ENCODE measurements at places on chromosomes 6 and 20. TPM values are rescaled to one million over a fixed set of nuclear protein-coding genes. Genes with fewer than 3 reads are reported as not detected.

DNA sequence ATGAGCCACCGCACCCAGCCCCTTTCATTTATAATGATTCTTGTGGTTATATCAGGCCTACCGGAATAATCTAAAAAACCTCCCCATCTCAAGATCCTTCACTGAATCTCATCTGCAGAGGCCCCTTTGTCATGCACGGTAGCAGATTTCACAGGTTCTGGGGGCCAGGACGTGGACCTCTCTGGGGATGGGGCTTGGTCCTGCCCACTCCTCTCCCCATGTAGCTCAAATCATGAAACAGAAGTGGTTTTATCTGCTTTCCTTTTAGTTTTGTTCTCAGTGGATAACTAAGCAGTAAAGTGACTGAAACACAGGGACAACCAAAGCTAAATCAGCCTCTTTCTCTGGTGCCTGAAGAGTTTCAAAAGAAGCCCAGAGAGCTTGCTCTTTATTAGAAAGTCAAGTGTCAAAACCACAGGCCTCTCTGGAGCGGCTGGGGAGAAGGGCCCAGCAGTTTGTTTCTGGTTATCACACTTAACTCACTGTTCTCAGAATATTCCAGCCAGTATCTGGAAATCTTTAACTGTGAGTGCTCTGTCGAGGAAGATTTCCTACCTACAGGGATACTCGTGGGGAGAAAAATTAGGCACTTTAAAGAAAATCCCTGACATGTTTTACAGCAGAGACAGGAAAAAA is 60.6 kb upstream of the FAM184A start:
- no peak for DNase-seq

- no peak for DNase-seq
Measured at GRCh38 chr6:16163535-16164300, 34.8 kb downstream of the MYLIP start.

- no peak for DNase-seq
Measured at GRCh38 chr6:41428336-41428995, 93.1 kb downstream of the NCR2 start.

GRCh38 chr6:130683761-130684517 is 143.3 kb upstream of the SMLR1 start:
- DNase-seq: no peak

DNA sequence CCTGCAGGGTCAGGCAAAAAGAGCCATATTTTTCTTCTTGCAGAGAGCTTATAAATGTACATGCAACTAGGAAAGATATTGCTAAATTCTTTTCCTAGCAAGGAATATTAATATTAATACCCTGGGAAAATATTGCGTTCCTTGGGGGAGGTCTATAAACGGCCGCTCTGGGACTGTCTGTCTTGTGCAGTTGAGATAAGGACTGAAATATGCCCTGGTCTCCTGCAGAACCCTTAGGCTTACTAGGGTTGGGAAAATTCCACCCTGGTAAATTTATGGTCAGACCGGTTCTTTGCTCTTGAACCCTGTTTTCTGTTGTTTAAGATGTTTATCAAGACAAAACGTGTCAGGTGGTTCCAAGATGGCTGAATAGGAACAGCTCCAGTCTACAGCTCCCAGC is 121.3 kb upstream of the CARMIL1 start:
- DNase-seq: no peak

GRCh38 chr6:38783443-38784228 is 68.5 kb downstream of the DNAH8 start:
- DNase-seq: no peak

GRCh38 chr20:58012731-58013510 is 215.5 kb downstream of the ANKRD60 start:
- DNase-seq: peak; percentile 60

- no peak for DNase-seq
Measured at GRCh38 chr20:44648068-44648467, 3.4 kb downstream of the ADA start.

DACT2 gene
- 11.7 TPM for total RNA-seq

NHLRC1 gene
- 3.5 TPM for total RNA-seq

PBOV1 gene
- not detected for total RNA-seq

C6orf136 gene
- 11.8 TPM for total RNA-seq

GPLD1 gene
- 7.7 TPM for total RNA-seq

All from spinal cord (tissue), 10 donors.